ENCODE measurements at places on chromosomes 7 and 10.

GRCh38 chr10:115965376-115965775, 307.6 kb downstream of the GFRA1 start:
- DNase-seq = no peak

GRCh38 chr10:23344241-23344841, at the start of gene C10orf67:
Gene C10orf67 (minus strand): TSS chr10:23344797. CDS start chr10:23344774, 23 bp downstream.
- peak; percentile 52 for DNase-seq

GRCh38 chr7:32250471-32251260, 180.5 kb upstream of the PDE1C start:
- peak; percentile 98 for DNase-seq

DNA sequence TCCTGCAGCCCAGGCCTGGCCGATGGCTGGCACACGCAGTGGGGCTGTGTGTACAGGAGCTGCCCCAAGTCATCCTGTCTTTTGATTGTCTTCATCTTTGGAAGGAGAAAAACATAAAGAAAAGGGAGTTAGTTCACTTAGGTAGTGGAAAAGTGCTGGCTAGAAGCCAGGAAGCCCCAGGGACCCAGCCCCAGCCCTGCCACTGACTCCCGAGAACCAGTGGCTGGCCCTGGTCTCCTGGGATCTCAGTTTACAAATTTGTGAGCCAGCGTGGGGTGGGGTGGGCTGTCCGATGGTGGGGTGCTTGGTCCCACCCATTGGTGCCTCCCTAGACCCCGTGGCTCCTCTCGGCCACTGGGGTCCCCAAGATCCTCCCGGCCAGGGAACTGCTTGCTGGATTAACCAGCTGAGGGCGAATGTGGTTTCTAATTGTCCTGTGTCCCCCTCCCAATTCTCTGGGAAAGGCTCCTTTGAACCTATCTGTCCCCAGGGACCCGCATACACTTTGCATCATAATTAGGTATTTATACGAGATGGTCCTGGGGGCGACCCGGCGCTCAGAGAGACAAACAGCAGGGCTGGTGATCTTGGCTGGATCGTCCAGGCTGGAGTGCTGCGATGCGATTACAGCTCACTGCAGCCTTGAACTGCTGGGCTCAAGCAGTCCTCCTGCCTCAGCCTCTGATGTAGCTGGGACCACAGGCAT, 16.3 kb upstream of the CHST12 start:
- DNase-seq = no peak

- DNase-seq = no peak
These were observed 38.5 kb upstream of the LRRC17 start for GRCh38 chr7:102874166-102874829.
